Spleen (tissue), 13 donors: ENCODE measurements at places on chromosomes 4 and X.

- no peak for DNase-seq
Measured at GRCh38 chr4:160034501-160034900, 931.6 kb downstream of the RAPGEF2 start.

DNA sequence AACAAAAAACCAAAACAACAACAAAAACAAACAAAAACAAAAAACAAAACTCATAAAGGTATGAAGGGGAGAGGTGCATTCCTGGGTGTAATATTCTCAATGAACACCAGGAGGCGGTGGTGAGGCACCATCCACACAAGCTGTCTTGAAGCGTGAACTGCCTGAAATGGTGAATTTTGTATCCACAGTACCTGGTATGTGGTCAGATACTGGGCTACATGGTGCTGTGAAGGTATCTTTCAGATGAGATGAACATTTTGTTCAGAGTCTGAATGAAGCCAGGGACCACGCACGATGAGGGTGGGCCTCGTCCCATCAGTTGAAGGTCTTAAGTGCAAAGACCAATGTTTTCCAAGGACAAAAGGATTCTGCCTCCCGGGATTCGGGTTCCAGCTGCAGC, 58.5 kb downstream of the ASMT start:
- peak; percentile 47 for DNase-seq

DNA sequence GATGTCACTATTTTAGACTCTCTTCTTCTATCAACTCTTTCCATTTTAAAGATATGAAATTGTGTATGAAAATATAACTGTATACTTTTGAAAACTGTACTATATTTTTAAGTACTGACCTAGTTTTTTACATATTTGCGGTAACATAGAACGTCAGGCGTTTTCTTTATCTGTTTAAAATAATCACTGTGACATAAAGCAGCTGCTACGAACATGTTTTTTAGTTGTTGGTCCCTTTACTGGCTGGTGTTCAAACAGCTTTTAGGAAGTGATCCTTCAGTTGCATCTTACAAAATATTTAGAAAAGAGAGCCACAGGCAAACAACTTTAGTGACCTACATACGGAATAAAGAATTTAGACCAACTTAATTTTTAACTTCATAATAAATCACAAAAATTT, 73.1 kb downstream of the METTL14 start:
- DNase-seq: no peak

GRCh38 chr4:67929426-67929825, 33.9 kb downstream of the TMPRSS11A start:
- DNase-seq: no peak

- no peak for DNase-seq
Measured at GRCh38 chr4:25129917-25130316, 30.3 kb downstream of the SEPSECS start.

DNA sequence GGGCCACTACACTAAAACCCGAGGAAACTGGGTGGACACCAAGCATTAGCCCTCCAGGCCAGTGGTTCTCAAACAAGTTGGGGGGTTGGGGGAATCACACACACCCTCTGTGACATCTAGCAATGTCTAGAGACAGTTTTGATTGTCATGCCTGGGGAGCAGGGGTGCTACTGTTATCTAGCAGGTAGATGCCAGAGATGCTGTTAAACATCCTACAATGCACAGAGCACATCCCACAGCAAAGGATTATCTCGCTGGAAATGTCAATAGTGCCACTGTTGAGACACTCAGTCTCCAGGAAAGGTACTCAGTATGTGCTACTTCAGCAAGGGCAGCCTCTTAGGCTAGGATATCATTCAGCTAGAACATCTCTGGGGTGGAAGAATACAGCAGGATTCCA, 1.3 kb downstream of the SMC1A start:
- no peak for DNase-seq

DNA sequence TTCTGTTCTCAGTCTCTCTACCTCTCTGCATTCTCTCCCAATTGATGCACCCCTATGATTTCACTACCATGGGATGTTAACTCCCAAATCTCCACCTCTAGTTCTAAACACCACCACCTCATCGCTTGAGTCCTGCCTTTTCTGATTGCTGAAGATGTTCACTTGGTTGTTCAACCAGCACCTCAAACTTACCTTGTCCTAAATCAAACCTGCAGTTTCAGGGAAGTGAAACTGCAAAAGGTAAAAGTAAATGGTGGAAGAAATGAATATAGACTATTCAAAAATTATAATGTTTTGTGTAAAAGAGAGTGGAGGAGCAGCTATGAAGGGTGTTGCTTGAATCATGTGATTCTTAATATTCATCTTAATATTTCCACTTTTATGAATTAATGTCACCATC, 91.0 kb downstream of the PDE5A start:
- DNase-seq: no peak

DNA sequence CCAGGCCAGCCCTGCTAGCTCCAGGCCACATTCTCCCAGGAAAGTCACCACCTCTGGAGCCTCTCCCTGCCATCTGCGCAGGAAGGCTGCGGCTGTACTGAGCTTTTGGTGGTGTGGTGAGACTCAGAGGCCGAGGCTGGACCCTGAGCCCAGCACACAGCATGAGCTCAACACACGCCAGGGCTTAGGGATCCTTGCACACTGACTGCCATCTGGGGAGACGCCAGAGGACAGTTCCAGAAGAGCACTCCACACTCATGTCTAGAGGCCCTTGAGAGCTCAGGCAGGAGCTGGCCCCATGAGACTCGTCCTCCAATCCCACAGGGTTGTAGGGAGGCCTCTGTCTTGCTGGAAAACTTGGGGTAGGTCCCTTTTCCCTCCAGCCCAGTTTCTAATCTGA, 40.6 kb downstream of the ABLIM2 start:
- no peak for DNase-seq

GRCh38 chr4:69617083-69617694, 22.3 kb downstream of the UGT2A2 start:
- no peak for DNase-seq

- DNase-seq: no peak
Measured at GRCh38 chr4:152514356-152514755, 21.5 kb downstream of the FBXW7 start.

GRCh38 chr4:5040856-5041620, 10.2 kb upstream of the STK32B start:
- DNase-seq: no peak

GRCh38 chrX:129013574-129013973, 509.7 kb downstream of the SMARCA1 start:
- no peak for DNase-seq

DNA sequence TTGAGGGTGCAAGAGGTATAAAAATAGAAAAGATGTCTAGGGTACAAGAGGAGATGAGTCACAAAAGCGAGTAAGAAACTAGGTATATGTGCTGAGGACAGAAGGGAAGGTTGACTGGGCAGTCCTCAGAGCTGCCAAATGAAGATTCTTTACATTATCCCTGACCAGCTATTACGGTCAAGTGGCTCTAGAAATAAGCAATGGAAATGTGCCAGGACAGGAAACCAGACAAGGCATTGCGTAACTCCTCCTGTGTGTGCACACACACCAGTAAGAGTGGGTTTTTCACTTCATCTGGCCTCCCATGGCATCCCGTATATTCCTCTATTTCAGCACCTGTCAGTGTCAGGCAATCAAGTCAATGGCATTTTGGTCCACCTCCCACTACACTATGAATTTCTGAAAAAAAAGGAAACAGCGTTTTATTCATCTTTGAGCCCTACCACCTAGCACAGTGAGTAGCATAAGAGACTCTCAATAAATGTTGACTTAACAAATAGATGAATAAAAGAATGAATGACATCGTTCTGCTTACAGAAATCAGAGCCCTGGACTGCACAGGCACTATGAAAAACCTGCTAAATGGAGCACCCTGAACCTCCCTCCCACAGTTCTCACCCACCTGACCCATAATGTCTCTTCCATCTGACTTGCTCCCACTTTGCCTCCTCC, 62.6 kb upstream of the KLF3 start:
- no peak for DNase-seq

DNA sequence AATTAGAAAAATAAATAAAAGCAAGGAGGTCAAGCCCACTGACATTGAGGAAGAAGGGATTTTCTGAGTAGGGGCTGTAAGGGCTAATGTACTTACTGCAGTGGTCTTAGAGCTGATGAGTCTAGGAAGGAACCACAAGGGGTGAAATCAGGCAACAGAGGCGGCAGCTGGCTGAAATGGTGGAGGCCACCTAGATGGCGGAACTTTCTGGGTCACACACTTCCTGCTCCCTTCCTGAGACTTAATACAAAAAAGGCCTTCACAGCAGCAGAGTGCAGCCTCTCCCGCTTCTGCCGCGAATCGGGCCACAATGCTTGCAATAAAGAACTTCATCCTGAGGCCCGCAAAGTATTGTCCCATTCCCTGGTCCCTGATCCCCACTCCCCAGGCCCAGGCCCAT, 15.4 kb downstream of the SNX12 start:
- no peak for DNase-seq

GRCh38 chrX:46587753-46588171, 14.2 kb downstream of the CHST7 start:
- DNase-seq: no peak

DNA sequence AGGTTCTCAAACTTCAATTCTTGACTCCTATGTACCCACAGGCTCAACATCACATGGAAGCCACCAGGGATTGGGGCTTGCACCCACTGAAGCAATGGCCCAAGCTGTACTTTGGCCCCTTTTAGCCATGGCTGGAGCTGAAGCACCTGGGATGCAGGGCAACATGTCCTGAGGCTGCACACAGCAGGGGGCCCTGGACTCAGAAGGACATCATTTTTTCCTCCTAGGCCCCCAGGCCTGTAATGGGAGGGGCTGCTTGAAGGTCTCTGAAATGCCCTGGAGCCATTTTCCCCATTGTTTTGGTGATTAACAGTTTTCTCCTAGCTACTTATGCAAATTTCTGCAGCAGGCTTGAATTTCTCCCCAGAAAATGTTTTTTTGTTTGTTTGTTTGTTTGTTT, 465.1 kb upstream of the PCDH10 start:
- no peak for DNase-seq

DNA sequence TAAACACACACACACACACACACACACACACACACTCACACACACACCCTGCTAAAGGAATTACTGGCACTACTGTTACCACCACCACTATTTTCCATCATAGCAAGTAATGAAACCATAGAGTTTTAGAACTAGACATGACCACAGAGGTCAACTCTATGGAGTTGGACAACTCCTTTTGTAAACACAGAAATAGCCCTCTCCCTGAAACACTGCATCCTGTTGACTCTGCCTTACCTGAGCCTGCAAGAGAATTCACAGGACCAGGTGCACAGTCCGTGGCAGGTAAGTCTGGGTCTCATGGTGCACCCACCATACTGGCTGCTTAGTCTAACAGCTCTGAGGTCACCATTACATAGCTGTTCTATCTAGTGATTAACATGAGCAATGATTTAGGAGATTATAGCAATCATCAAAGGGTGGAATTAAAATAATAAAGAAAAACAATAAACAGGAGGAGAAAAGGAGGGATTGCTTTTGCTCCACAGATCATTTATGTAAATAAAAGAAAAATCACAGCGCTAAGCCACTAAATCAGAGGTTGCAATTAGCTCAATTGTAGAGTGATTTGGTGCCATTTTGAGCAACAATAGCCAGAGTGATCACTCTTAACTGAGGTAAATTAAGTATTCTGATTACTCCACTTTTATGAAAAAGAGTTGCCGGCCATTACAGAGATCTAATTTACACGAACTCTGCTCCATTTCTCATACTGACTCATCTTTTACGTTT, 340.0 kb upstream of the RASGEF1B start:
- no peak for DNase-seq

DNA sequence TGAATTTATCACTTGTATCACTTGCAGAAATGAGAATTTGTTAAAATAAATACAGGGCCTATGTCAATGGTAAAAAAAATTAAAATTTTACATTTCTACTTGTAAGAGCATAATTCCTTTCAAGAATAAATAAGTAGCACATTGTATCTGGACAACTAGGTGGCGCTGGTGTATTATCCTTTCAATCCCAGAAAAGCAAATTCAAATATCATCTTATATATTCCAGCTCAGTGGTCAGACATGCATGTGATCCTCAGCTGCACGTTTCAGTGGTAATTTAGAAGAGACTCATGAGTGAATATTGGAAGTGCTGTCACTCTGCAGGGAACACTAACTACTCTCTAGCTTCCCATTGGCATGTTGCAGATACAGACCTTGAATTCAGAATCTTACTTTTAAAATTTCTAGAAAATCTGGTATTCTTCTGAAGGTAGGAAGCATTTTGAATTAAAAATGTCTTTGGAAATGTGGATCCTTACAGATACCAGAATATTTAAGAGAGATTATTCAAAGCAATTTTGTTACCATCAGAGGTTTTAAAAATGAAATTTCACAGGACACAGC, 1414.7 kb upstream of the TENM3 start:
- DNase-seq: no peak

- no peak for DNase-seq
Measured at GRCh38 chrX:153687121-153688039, at the start of gene SLC6A8. SLC6A8 (plus strand) TSS chrX:153687926; CDS start chrX:153688575, 649 bp downstream.

- no peak for DNase-seq
Measured at GRCh38 chr4:77430847-77431246, 174.8 kb upstream of the CXCL13 start.

- no peak for DNase-seq
Measured at GRCh38 chrX:123236859-123237258, 52.8 kb downstream of the GRIA3 start.

DNA sequence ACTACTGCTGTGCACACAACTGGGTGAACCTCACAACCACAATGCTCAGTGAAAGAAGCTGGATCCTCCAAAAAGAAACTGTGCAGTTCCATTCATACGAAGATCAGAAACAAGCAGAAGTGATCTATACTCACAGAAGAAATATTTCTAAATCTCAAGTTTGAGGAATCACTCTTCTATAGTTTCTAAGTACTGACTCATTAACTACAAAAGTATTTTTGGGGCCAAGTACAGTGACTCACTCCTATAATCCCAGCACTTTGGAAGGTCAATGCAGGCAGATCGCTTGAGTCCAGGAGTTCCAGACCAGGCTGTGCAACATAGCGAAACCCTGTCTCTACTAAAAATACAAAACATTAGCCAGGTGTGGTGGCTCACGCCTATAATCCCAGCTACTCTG, 51.3 kb upstream of the RELL1 start:
- DNase-seq: no peak
